Activated CD8-positive, alpha-beta T cell treated with anti-CD3 and anti-CD28 coated beads for 36 hours (primary cell): ENCODE measurements at places on chromosomes 3 and 15.

GRCh38 chr3:39121621-39122020 lies 14.1 kb downstream of the TTC21A start:
- DNase-seq: no peak

DNA sequence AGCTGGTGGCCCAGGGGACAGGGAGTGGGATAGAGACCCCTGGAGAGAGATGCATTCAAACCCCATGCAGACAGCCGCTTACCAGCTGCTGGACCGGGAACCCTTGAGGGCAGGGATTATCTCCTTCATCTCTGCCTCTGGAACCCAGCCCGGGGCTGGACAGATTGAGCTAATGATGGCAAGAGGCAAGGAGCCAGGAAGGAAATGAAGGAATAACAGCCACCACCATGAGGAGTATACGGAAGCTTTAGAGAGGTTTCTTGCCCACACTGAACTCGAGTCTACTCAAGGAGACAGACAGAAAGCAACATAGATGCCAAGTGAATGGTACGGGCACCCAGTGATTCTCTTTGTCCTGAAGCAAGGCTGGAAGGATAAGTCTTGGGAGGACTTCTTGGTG lies 23.2 kb downstream of the HAPLN3 start:
- DNase-seq: no peak

GRCh38 chr15:25700916-25701315 lies 162.2 kb downstream of the ATP10A start:
- DNase-seq: no peak

DNA sequence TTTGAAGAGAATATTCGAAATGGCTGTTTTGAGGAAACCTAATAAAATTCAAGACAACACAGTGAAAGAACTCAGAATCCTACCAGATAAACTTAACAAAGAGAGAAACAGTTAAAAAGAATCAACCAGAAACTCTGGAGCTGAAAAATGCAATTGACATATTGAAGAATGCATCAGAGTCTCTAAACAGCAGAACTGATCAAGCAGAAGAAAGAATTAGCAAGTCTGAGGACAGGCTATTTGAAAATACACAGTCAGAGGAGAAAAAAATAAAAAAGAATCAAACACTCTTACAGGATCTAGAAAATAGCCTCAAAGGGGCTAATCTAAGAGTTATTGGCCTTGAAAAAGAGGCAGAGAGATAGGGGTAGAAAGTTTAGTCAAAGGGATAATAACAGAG lies 13.5 kb downstream of the C3orf33 start:
- no peak for DNase-seq

GRCh38 chr3:170277833-170278580 lies 55.8 kb downstream of the PRKCI start:
- no peak for DNase-seq

- no peak for DNase-seq
Observed at GRCh38 chr15:38750786-38751185, 186.2 kb upstream of the RASGRP1 start.

GRCh38 chr3:169509359-169509758 lies 154.2 kb downstream of the MECOM start:
- DNase-seq: peak; percentile 24

GRCh38 chr15:53716909-53717876 lies 42.3 kb downstream of the WDR72 start:
- DNase-seq: no peak

- no peak for DNase-seq
Observed at GRCh38 chr3:126548556-126549466, 9.9 kb downstream of the C3orf22 start.

GRCh38 chr3:13223574-13224237 lies 150.5 kb upstream of the IQSEC1 start:
- no peak for DNase-seq

DNA sequence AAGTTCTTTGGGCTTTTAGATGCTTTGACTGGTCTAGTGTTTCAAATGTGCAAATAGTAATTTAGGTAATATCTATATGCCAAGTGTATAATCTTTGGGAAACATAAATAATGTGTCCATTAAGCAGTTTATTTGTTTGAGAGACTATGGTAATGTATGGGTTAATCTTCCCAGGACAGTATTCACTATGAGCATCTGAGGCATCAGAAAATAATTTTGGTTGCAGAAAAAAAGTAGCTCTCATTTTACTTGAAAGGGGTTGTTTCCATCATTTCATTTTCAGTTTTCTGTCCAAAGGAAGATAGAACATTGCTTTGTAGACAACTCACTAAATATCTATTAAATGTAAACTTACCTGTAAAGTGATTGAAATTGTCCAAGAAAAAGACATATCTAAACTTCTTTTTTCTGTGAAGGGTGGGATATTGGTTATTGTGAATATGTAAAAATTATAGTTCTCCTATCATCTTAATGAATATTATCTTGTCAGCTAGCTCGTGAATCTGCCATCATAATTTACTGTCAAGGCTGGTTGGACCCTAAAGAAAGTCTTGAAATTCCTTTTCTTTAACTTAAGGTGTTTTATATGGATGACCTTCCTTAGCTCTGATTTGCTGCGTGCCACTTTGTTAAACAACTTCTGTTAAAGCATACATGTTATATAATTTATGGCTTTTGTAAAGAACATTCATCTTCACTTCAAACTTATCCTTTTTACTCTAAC lies 108.8 kb downstream of the EPHA3 start:
- no peak for DNase-seq

GRCh38 chr15:66864871-66865281 lies 162.8 kb downstream of the SMAD6 start:
- no peak for DNase-seq

DNA sequence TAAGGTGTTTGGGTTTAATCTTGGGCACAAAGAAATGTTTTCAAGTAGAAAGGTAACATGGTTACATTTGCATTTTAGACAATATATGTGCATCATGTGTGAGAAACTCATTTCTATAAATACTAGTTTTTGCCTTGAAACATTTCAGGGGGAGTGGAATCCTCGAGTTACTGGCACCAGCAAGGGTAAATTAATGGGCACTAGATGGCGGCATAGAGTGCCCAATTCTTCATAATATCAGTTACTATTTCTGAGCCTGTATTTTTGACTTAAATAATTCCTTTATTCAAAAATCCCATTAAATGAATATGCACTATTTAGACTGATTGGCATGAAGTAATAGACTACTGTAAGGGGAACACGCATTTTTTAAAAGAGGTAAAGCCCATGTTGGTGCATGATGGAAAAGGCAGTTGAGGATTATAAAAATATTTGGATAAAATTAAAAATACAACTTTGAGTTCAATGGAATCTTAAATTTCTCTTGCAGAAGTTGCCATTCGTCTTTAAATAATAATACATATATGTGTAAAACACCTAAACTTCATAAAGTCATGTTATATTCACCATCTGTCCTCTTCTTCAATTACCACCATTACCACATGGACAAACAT lies 106.3 kb downstream of the ZBTB20 start:
- peak; percentile 67 for DNase-seq

- no peak for DNase-seq
Observed at GRCh38 chr3:25831578-25831977, 41.7 kb downstream of the OXSM start.

GRCh38 chr3:4568841-4569240 lies 75.7 kb downstream of the ITPR1 start:
- DNase-seq: no peak

- no peak for DNase-seq
Observed at GRCh38 chr3:41024031-41024836, 175.1 kb upstream of the CTNNB1 start.

DNA sequence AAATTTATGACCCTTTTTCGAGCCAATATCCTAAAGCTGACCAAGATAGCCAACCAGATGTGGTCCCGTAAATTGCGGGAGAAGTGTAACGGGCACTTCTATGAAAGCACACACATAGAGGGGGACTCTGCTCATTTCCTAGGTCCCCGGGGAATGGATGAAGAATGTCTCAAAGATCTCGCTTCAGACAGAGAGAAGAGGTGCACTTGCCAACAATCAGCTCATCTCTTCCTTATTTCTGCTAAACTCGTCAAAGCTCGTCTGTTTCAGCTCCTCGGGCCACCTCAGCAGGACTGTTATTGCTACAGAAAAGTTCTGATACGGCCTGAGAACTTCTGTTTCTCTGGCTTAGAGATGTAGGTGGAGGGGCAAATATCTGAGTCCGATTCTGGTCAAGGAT lies 71.8 kb downstream of the TM2D3 start:
- DNase-seq: no peak

DNA sequence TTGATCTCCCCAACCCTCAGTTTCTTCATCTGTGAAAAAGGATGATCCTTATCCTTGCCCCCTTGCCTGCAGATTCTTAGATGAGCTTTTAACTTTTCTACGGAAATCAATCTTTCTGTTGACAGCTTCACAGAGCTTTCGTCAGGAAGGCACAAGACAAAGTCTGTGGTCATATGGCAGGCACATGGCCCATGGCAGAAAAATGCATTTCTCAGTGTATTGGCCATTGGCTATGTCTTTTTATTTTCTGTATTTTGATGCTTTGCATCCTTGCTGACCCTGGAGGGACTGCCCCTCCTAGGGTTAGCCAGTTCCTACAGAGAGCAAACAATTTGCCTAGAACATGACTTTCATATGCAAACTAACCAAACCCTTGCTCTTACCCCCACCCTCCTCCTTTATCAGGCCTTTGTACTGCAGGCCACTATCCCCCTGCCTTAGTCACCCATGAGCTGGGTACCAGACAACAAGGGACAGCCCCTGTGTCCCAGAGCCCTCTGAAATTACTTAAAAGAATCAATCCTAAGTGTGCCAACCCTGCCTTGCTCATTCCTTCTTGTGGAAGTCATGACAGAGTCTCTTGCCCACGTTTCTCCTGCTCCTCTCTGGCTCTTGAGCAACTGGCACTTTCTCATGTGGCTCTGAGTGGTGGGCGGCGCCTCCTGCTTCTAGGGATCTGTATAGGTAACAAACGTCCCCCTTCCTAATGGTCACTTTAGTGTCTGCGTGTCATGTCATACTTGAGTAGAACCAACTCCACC lies 24.1 kb upstream of the NOX5 start:
- no peak for DNase-seq

DNA sequence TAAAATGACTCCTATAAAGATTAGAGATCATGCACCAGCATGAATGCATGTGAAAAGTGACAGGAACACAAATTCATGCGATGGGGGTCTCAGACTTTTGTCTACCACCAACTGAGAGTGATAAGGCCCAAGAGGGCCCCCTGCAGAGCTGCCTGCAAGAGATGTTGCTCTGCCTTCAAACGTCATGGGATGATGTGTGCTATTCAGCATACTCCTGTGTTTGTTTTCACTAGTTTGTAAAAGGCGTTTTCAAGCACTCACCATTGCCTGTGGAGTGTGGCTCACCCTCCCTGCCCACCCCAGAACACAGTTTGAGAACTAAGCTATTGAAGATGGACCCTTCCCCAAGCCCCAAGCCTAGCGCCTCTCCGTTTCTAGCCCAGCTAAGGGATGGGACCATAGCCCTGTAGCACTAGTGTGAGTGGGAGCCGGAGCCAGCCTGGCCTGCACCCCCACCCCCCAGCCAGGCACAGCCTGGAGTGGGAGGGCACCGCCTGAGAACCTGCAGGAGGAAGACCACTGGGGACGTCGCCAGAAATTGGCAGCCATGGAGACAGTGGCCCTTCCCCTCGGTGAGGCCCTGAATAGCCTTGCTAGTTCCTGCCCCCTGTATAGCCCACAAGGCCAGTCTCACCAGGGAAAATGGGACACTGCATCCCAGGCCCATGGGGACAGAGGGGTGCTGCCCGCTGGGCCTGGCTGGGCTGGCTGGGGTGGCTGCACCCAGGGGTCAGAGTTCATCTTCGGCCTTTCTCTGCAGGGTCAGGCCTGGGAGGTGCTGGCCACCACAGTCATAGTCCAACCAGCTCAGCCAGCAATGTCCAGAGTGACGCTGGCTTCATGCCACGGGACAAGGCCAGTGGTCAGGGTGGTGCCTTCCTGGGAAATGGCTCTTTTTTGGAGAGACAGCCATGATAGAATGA lies 22.6 kb upstream of the KLF13 start:
- DNase-seq: peak; percentile 23

- DNase-seq: peak; percentile 80
Observed at GRCh38 chr15:25790000-25790660, 73.0 kb downstream of the ATP10A start.

DNA sequence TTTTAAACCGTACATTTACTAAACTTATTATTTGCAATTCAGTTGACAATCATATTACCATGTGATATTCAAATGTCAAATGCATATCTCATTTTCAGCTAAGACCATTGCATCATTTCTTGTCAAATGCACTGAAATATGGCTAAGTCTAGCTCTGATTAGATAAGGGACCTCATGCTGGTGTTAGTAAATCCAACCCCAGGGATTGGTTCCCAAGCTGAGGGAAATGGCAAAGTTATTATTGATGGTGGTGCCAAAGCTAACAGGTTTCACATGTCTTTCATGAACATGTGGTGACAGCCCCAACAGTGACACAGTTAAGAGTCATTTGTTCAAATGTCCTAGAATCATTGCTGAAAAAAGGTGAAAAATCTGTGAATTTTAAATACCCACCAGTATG lies 641.1 kb downstream of the MECOM start:
- DNase-seq: no peak

DNA sequence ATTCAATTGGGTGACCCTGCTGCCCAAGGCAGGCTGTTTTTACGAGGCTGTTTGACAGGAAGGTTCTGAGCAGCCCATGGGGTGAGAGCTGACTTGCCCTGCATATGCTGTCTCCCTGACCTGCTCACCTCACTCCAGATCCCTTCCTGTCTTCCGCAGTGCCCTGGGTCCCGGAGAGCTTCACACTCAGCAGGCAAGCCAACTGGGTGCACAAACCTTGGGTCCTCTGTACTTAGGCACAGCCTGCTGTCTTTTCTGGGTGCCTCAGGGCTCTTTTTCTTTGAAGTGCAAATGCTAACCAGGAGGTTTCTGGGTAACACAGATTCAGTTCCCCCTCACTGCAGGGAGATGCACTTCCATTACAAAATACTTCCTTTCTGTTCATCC lies 32.8 kb downstream of the ZXDC start:
- no peak for DNase-seq

GRCh38 chr3:124832782-124833709 lies 54.1 kb downstream of the ITGB5 start:
- DNase-seq: no peak

DNA sequence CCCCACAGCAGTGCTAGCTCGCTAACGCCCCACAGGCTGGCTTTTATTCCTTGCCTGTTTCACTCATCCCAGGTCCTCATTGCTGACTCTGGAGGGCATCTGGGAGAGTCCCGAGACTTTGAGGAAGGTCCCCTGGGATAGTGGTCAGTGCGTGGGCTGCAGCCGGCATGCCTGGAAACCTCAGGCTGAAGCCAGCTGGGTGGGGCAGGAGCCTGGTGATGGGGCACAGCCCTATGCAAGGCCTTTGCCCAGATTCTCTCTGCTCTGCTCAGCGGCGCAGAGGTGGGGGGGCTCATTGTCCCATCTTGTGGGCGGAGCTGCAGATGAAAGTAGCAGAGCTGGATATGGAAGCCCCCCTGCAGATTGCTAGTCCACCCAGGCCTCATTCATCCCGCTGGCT lies 55.7 kb upstream of the SMAD6 start:
- no peak for DNase-seq

DNA sequence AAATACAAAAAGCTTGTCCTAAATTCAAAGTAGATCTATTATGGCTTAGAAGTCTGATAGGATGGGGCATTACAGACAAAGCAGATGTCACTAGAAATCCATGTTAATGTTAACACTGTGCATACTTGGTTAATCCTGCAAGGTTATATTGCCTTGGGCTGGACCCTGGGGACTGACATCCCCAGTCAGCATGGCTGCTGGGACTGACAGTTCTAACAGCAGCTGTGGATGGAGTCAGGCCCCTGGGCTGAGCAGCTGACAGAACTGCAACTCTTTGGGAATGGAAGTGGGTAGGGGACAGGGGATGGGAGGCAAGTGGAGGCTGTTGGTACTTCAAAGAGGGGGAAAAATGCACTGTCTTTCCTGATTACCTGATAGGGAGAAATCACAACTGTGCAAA lies 7.5 kb downstream of the P2RY1 start:
- DNase-seq: no peak

- DNase-seq: no peak
Observed at GRCh38 chr3:131658771-131659170, 156.0 kb upstream of the MRPL3 start.
